CD4-positive, alpha-beta T cell treated with Interleukin-15 for 1 hour (primary cell): ENCODE measurements at places on chromosomes 12 and 14.

GRCh38 chr12:26188127-26188526 is 7.2 kb upstream of the SSPN start:
- DNase-seq: no peak

GRCh38 chr14:61750708-61751474 is 11.3 kb upstream of the SNAPC1 start:
- peak; percentile 82 for DNase-seq

GRCh38 chr12:52658196-52658595 is 6.2 kb upstream of the KRT2 start:
- DNase-seq: no peak

DNA sequence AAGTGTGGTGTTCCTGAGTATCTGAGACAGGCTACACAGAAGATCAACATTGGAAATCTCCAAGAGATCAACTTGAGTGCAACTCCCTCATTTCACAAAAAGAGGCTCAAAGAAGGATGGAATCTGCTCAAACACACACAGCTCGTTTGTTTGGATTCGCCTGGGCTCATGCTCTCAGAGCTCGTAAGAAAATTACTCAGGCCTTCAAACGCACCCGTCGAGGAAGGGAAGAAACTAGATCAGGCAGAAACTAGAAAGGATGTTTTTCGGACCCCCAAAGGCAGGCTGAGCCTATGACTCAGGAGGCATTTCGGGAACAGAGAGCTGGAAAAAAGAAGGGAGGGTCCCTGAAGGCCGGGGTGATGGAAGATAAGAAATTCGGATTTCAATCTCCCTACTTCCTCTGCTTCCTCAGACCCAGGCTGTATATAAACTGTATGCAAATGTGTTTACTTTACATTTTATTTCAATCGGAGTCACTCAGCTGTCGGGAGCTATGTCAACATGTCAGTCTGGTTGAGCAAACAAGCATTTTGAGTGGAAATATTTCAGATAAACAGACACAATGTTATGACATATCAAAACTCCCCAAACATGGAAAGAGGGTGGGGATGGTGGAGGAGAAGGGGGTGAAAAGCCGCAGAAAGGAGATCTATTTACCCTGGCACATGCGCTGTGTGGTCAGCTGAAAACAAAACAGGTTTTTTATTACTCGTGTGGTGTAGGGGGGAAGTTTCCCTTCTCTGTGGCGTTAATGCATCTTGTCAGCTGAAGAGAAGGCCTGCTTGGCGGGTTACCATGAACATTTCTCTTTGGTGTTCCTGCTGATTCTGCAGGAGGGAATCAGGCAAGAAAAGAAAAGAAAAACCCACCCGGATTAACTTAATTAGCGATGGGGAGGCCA is 129.1 kb upstream of the TBX3 start:
- DNase-seq: no peak
